ENCODE measurements at places on chromosomes 5 and 9.

DNA sequence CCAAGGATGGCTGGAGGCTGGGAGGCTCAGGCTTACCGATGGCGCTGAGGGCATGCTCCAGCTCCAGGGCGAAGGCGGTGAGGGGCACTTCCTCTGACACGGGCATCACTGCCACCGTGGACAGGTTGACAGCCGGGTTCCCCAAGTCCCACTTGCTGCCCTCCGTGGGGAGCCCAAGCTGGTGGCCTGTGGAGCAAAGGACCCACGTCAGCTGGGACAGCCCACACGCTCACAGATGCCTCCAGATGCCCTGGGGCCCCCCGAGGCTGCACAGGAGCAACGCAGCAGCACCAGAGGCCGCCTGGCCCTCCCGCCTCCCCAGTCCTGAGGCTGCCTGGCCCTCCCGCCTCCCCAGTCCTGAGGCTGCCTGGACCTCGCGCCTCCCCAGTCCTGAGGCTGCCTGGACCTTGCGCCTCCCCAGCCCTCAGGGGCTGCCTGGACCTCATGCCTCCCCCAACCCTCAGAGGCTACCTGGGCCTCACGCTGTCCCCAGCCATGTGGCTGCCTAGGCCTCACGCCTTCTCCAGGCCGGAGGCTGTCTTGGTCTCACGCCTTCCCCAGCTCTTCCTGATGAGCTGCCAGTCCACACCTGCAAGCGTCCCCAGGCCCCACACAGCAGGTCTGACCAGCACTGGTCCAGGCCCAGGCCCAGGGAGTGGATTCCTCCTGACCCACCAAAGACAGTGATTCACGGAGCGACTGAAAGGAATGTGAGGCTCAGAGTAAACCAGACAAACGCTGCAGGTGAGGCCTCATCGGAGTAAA, 25.6 kb upstream of the NSMF start:
- no peak for DNase-seq

DNA sequence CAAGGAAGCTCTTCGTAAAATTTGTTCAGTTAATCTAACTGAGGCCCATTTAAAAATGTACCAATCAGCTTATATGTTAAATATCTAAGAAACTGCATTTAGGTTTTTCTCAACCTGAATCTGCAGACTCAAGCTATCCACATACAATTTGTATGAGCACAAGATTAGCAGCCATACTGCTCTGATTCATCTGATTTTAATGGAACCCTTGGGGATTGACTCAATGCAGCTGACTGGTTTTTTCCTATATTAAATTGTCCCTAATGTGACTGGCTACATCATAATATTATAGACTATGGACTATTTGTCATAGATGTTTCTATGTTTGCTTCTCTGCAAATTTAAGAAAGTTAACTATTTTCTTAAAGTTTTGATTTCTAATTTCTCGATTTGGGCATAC, 451.0 kb upstream of the TUSC1 start:
- no peak for DNase-seq

DNA sequence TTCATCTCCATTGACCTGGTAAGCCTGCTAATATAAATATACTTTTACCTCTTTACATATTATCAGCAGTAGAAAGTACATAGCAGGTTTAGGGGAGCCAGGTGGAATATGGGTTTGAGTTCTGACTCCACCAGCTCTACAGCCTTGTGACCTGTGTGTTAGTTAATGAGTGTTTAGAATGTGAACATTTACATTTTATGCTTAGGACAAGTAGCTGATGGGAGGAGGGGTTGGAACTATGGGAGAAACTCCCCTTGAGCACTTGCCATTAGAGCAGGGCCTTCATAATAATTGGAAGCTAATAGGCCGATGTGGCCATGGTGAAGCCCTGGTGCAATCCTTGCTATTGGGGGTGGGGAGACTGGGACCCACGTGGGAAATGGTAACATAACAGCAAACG, 148.3 kb upstream of the NTRK2 start:
- no peak for DNase-seq

- DNase-seq = peak; percentile 34
Measured at GRCh38 chr5:103041071-103041676, 78.8 kb downstream of the GIN1 start.

- no peak for DNase-seq
Measured at GRCh38 chr9:69198521-69199220, 24.6 kb downstream of the TJP2 start.

GRCh38 chr5:81183811-81184748, 49.0 kb upstream of the CKMT2 start:
- DNase-seq = no peak

GRCh38 chr5:72179028-72179815, 71.9 kb downstream of the MAP1B start:
- DNase-seq = peak; percentile 88

- no peak for DNase-seq
Measured at GRCh38 chr9:79969393-79970145, 397.8 kb downstream of the TLE4 start.

DNA sequence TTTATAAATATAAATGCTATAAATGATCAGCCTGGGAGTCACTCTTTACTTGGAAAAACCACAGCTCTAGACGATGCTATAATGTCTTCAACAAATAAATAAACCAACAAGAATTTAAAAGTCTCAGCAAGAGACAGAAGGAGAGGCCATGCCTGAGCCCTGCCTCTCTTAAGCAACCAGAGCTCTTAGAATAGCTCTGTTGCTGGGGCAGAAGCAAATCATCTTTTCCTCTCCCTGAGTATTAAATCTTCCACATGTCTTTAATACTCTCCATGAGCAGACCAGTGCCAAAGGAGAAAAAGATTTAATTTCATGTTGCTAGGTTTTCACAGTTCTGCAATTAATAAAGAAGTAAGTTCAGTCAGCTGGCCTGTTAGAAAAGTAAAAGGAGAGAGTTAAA, 408.0 kb upstream of the SLC30A5 start:
- no peak for DNase-seq

DNA sequence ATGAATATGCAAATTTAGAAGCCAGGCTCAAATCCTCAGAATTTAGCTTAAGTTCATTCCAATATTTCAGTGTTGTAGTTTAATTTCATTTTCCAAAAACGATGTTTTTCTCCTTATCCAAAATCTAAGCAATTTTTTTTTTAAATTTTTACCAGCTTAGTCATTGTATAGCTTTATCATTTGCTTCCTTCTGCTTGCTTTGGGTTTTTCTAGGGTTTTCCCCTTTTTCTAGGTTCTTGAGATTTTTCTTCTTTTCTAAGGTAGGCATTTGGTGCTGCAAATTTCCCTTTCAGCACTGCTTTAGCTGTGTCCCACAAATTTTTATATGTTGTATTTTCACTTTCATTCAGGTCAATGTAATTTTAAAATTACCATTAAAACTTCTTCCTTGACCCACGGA, 34.4 kb upstream of the CCDC112 start:
- no peak for DNase-seq

GRCh38 chr5:57532513-57533497, 50.2 kb upstream of the ACTBL2 start:
- no peak for DNase-seq

GRCh38 chr5:37842048-37842447, 2.2 kb upstream of the GDNF start:
- no peak for DNase-seq

DNA sequence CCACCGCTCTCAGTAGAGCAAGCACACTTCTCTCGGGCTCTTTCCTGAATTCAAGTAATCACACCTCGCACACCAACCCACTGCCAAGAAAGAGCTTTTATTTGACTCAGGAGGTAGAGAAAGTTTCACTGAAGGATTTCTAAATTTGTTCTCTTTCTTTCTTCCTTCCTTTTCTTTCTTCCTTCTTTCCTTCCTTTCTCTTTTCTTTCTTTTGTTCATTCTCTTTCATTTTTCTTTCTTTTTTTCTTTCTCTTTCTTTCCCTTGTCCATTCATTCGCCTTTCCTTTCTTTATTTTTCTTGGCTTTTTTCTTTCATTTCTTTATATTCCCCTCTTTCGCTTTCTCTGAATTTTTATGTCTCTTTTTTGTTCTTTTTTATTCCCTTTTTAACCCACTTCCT, 300.1 kb downstream of the ENC1 start:
- DNase-seq = no peak

DNA sequence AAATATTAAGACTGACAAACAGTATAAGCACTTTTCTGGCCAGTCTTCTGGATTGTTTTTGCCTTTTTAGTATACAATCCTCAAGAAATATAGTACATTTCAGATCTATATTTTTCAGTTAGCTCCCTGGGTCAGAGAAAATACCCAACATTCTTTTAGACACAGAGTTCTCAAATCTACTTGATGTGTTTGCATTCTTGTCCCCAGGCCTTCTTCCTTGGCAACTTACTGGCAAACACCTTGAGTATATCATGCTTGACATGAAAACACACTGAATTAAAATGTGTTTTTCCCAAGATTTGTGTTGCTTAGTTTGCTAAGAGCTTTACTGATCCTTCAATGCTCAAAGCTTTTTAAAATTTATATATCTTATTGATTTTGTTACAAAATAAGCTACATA, 1413.1 kb upstream of the CDH9 start:
- DNase-seq = no peak

DNA sequence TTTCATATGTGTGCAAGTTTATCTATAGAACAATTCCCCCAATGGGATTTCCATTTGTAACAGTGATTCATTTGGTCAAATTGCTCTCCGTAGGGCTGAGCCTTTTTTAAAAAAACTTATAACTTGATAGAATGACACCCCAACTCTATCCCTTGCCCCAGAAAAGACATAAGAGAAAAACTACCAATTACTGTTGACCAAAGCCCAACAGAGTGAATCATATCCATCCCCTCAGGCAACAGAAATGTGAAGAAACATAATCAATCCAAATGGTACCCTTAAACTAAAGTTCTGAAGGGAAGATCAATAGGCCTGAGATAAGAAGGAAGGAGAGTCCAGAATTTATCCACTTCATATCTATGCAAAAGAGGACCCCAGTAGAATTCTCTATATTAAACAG, 17.8 kb downstream of the TICAM2 start:
- DNase-seq = no peak

DNA sequence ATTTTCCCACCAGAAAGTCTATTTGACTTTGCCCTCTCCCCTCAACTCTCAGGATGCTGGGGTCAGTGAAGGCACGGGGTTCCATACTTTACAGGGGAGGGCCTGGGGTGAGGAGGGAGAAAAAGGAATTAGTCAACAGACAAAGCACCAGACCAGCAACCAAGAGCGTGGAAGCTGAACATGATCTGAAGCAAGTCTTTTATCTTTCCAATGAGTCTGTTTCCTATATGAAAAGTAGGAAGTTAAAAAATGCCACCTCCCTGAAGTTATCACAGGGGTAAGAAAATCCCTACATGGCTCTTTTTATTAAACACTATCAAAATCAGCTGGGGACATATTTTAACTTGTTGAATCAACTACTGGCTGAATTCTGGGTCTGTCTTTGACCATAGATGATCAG, 337.0 kb downstream of the TRPM3 start:
- no peak for DNase-seq

- DNase-seq = peak; percentile 91
Measured at GRCh38 chr5:144697847-144698262, 527.2 kb downstream of the KCTD16 start.

DNA sequence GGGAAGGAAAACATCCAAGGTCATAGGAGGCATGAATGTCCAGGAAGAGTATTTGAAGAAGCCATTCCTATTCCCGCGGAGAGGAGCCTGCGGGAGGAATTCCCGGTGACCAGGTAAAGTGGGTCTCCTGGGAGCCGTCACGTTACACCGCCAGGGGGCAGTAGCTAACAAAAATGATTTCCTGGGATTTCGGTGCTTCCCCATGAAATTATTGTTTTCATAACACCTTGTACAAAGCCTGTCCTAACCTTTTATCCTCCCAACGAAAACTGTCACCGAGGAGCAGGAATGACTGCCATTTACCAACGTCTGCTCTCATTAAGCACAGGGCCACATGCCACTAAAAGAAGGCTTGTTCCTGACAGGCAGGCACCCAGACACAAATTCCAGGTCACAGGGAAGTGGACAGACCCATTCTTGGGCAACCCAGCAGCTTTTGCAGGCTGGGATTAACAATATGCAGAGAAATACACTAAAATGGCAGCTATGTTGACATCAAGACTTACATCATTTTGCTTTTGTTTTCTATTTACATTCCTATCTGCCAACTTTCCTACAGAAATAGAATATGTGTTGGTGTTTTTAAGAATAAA, 41.2 kb upstream of the CTSL start:
- DNase-seq = no peak

- no peak for DNase-seq
Measured at GRCh38 chr5:9445826-9446388, 100.0 kb downstream of the SEMA5A start.

DNA sequence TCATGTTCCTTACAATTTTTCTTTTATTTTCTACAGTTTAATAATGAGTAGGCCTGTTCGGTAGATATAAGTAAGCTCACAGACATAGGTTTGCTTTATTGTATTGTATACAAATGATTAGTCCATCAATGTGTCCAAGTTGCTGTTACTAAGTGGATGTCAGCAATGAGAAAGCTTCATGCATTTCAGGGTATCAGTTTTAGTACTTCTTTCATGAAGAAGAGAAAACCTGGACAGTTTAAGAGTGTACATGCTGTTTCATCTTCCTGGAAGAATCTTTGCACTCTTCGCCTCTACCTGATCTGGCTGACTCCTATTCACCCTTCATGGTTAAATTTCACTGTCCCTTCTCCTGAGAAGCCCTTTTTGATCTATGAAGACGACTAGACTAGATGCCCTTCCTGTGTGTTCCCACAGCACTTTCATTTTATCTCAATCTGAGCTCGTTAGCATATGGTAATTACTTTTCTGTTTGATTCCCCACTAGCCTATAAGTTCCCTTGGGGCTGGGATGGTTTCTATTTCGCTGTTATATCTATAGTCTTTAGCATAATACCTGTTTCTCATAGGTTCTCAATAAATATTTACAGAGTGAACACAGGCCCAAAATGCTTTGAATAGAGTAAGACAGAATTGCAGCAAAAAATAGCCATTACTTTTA, 70.7 kb downstream of the CETN3 start:
- DNase-seq = no peak

GRCh38 chr5:103522586-103522985, 40.0 kb downstream of the NUDT12 start:
- DNase-seq = no peak

- peak; percentile 65 for DNase-seq
Measured at GRCh38 chr5:122463221-122463620, 151.2 kb downstream of the SNCAIP start.

DNA sequence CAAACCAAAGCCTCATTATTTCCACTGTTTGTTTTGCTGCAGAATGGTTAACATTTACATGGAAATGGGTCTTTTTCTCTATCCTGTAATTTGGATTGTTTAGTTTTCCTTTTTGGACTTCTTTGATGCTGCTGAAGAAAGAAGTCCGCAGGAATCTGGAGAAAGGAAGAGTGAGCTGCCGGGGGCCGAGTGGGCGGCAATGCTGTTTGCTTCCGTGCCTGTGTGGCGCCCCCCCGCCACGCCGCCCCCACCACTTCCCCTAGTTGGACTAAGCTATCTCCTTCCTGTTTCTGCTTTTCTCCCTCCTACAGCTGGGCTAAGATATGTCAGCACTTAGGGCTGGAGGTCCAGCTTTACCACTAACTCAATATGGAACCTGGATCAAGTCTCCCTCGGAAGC, 39.7 kb downstream of the ACTL7B start:
- DNase-seq = no peak

- DNase-seq = no peak
Measured at GRCh38 chr5:59234236-59234635, 651.4 kb downstream of the RAB3C start.
